ENCODE measurements at places on chromosomes 1 and 21.

DNA sequence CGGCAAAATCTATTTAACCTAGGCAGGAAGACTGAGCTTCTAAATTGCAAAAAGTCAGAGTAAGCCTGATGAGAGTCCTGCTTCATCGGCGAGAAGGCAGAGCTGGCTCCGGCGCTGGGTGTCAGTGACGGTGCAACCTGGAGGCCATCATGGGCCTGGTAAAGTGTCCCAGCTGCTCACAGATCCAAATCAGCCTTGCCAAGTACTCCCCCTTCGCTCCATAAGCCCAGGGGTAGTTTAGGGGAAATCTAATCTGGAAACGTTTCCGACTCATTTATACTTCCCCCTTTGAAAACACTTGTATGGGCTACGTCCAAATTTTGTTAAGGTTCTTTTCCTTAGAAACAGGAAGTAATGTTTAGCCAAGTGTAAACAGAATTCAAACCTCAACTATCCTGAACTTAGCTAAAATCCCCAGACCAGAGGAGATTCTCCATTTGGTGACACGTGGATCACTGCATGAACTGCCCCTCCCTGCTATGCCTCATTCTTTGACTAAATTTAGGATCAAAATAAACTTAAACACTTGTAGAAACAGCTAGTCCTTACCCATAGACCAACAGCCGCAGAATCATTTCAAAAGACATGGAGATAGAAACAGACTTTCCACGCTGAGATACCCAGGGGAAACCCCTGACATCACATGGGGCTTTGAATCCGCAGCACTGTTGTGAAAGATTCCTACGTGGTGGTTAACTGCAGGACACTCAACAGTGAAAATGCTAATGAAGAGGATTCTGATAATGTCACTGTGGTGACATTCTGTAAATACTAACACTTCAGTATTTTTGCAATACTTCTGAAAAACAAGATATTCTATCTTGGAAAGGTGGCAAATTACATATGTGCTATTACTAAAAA lies 172.7 kb downstream of the TGFBR3 start:
- DNase-seq, result no peak

DNA sequence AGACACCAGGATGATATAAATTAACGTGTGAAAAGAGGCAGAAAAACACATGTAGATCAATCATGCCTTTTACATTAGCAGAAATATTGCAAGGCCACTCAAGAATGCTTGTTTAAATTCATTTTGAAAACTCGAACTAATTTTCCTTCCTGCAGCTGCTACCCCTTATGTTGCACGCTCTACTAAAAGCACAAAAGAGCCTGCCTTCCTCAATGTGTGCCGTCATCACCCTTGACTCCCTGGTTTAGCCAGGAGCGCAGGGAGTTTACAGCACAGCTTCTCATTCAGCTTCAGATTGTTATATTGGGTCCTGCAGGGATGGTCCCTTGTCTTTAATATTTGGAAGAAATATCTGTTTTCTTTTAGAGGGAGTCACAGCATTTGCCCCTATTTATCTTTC lies 10.1 kb upstream of the ST6GALNAC5 start:
- no peak for DNase-seq

DNA sequence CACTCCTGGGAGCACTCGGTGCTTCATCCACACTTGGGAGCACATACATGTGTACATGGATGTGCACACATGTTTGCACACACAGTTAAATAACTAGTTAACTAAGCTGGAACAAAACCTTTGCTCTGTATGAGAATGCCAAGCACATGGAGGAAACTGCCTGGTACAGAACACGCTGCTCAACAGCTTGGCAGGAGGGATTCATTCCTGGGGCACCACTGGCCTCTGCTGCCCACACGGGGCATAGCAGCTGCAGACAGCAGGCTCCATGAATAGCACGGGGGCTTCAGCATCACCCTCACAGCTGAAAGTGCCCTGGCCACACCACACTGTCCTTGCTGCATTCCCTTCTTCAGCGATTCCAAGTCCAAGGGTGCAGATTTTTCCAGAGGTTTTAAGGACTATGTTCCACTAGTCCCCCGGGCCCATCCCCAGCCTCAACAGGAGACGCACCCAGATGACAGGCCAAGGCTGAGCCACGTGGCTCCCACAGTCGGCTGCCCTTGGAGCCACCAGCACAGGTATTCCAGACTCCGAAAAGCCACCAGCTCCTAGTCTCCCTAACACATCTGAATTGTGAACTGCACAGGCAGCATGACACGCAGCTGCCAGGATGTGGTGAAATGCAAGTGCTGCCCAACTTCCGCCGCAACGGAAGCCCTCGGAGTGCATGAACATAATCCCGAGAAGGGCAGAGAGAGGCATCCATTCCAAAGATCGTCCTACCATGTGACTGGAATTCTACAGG lies 16.9 kb downstream of the NPHP4 start:
- peak; percentile 31 for DNase-seq

- no peak for DNase-seq
These were observed 46.8 kb downstream of the MACO1 start for GRCh38 chr1:25477448-25478034.

GRCh38 chr1:152855661-152856060 lies 4.1 kb upstream of the LCE7A start:
- no peak for DNase-seq

- DNase-seq, result no peak
These were observed 115.5 kb downstream of the LRRC53 start for GRCh38 chr1:74396933-74397332.

- DNase-seq, result no peak
These were observed 426.1 kb downstream of the NUF2 start for GRCh38 chr1:163747855-163748254.

- no peak for DNase-seq
These were observed 55.7 kb downstream of the PLD5 start for GRCh38 chr1:242468784-242469183.

- no peak for DNase-seq
These were observed 13.4 kb upstream of the PSMB4 start for GRCh38 chr1:151386002-151386401.

- DNase-seq, result no peak
These were observed 104.8 kb downstream of the NAV1 start for GRCh38 chr1:201643835-201644104.

GRCh38 chr1:109782514-109782913 lies 18.8 kb upstream of the EPS8L3 start:
- no peak for DNase-seq

GRCh38 chr1:22249928-22250680 lies 107.2 kb upstream of the WNT4 start:
- no peak for DNase-seq

DNA sequence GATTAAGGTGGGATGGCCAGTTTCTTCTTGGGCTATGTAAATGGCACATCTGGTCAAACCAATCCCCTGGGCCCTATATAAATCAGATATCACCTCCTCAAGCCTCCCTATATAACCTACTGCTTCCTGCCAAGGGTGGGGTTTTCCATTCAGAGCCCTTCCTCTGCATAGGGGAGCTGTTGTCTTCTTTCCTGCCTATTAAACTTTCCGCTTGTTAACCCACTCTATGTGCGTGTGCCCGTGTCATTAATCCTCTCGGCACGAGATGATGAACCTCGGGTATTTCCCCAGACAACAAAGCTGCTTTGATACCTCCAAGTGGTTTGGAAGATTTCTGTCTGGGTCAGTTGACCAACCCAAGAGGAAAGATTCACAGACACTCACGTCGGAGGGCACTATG lies 19.3 kb upstream of the SERTAD4 start:
- DNase-seq, result no peak

DNA sequence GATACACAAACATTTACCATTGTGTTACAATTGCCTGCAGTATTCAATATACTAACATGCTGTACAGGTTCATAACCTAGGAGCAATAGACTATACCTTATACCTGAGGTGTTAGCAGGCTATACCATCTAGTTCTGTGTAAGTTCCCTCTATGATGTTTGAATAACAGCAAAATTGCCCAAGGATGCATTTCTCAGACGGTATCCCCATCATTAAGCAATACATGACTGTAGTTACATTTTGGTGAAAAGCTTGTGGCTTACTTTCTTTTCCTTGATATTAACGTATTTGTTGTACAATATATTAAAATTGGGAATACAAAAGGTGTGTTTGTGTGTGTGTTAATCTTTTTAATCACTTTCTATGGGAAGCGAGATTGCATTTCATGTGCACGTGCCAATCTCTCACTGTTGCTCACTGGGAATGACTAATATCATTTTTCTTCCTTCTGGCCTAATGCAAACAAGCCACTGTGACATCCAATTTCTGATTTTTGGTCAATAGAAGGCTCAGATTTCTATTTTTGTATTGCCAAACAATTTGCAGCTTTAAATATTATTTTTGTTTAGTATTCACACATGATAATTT lies 36.7 kb upstream of the WLS start:
- DNase-seq, result no peak

DNA sequence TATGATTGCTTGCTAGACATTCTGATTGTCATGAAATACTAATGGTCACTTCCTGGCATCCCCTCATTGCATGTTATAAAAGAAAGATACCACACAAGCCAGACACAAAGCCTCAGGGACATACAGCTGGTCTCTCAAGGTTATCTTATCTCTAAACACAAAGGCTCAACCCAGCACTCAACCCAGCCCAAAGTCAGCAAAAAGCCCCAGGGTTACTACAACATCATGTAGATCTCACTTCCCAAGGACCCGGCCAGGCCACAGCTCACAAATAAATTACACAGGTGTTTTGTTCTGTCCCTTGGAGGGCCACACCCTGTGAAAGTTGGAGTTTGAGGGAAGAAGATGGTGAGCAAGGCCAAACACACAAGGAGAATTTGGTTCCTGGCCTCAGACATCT lies 109.7 kb upstream of the BARHL2 start:
- DNase-seq, result no peak

- DNase-seq, result no peak
These were observed 1.1 kb downstream of the PLEKHA6 start for GRCh38 chr1:204358605-204359004.

GRCh38 chr21:44496564-44497550 lies 41.5 kb downstream of the LRRC3 start:
- DNase-seq, result no peak

DNA sequence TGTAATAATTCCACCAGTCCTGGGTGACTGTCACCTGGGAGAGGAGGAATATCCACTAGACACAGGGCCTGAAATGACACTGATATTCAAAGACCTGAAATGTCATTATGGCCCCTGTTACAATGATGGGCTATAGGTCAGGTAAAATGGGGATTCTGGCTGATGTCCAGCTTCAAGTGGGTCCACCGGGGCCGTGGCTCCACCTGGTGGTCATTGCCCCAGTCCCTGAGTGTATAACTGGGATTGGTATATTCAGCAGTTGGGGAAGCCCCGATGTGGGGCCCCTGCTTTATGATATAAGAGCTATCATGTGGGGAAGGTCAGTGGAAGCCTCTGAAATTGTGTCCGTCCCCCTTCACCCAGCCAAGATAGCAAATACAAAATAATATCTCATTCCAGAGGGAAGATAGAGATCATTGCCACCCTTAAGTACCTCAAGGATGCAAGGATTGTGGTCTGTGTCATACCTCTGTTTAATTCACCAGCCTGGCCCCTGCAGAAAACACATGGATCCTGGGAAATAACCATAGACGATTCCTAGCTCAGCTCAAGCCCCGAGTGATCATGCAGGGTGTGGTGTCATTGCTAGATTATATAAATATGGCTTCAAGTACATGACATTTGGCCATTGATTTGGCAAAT lies 19.4 kb downstream of the PLEKHO1 start:
- DNase-seq, result no peak

DNA sequence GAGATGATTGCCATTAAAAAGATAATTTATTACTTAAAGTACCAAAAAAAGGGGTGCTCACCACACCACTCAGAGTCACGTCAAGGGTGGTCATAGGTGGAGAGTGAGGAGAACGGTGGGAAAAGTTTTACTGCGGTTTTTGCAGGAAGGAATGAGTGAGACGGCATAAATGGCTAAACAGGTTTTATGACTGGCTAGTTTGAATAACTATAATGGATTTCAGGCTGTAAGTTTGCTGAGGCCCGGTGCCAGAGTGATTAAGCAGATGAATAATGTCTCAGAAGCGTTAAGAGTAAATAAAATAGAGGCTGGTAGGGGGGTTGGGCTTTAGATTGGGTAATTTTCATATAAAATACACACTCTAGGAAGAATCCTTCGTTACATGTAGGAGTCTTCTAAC lies 1337.8 kb downstream of the AMY1C start:
- no peak for DNase-seq
